Activated T-helper 9 cell treated with anti-CD3 and anti-CD28 coated beads, Interleukin-2, amount 50 U/mL, for 16 hours (primary cell): ENCODE measurements at places on chromosomes 12 and 14.

DNA sequence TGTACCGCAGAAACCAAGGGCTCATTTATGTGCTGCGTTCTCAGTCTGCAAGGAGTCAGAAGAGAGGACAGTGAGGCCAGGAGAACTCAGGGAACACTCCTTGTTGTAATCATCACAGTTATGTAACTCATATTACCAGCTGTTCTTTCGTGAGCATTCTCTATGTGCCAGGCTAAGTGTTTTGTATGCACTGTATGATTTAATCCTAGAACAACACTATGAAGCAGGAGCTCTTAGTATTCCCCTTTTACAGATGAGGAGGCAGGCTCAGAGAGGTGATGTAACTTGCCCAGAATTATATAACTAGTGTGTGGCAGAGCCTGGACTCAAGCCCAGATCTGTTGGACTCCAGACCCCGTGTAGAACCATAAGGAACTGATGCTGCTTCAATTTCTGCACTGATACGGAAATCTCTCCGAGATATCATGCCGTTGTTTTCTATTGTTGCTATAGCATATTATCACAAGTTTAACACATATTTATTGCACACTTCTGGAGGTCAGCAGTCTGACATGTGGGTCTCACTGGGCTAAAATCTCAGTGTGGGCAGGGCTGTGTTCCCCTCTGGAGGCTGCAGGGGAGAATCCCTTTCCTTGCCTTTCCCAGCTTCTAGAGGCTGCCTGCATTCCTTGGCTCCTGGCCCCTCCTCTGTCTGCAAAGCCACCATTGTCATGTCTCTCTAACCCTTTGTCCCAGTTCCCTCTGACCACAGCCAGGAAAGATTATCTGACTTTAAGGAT, 16.3 kb upstream of the CD9 start:
- no peak for DNase-seq

GRCh38 chr12:9662488-9662887, 7.0 kb upstream of the CLEC2D start:
- DNase-seq: no peak

DNA sequence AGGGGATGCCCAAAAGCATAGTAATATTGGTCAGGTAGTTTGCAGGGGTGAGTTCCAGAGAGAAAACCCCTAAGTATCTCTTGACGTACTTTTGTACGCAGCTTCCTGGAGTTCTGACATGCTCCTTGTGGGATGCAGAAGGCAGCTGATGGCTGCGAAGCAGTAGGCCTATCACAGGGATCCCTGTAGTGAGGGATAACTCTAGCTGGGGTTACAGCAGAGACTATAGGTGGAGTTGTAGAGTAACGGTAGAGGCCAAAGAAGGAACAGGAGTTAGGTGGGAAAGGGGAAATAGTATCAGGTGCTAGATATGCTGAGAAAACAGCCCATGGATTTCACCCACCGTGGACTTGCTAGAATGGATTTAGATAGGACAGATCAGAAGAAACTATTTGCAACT, 37.3 kb downstream of the MGST1 start:
- no peak for DNase-seq

DNA sequence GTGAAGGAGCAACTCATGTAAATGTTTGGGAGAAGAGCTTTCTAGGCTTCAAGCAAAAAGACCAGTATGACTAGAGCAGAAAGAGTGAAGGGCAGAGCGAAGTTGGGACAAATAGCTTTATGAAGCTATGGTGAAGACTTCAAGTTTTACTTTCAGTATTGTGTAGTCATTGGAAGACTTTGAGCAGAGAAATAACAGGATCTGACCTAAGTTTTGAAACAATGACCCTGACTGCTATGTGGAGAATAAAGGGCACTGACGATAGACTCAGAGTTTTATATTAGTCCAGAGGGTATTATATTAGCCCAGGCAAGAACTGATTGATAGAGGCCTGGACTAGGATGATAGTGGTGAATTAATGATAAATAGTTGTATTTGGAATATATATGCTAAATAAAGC, 187.3 kb downstream of the KTN1 start:
- DNase-seq: no peak

DNA sequence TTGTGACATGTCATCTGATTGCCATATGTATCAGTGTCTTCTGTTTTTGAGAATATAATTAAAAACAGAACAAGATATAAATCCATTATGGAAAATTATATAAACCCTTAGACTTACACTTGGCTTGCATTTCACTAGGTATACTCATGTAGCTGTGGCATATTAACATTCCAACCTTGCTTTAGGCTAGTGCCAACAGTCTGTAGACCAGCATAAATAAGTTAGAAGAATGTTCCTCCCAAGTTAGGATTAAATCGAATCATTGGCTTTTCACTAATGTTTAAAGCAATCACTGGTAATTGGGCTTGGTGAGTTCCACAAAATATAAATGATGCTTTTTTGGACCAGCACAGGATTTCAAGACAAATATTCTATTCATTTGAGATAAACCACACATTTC, 103.0 kb downstream of the LIN7A start:
- DNase-seq: no peak

GRCh38 chr12:93229494-93230325, 148.0 kb upstream of the NUDT4 start:
- DNase-seq: no peak

DNA sequence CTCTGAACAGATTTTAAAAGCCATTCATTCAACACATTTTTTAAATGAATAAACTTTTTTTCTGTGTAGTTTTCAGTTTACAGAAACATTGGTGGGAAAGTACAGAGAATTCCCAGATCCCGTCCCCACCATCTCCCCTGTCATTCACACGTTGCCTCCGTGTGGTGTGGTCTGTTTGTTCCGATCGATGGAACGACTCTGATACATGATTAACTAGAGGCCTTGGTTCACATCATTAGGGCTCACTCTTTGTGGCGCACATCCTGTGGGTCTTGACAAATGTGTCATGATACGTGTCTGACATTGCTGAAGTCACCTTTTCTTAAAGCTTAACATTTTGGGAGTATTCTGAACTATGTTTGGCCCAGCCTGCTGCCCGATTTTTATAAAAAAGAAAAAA, 18.5 kb downstream of the MEG3 start:
- no peak for DNase-seq

- no peak for DNase-seq
Measured at GRCh38 chr14:76806446-76806845, 6.2 kb downstream of the ANGEL1 start.

DNA sequence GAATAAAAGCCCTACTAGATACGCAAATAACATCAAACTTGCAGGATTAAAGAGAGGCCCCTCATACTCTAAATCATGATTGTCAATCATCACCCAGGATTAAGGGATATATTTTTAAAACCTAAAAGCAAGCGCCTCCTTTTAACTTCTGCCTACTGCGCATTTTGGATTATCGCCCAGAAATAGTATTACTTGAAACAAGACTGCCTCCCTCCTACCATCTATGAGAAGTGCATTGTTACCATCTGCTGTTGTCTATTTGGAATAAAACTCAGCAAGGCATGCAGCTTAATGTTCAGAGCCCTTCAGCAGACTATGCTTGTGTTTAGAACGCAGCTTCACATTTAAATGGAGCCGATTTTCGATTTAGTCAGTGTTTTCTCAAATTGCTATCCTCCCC, 79.6 kb downstream of the EXOC5 start:
- no peak for DNase-seq

GRCh38 chr14:50357124-50357523, 39.6 kb downstream of the CDKL1 start:
- DNase-seq: no peak

DNA sequence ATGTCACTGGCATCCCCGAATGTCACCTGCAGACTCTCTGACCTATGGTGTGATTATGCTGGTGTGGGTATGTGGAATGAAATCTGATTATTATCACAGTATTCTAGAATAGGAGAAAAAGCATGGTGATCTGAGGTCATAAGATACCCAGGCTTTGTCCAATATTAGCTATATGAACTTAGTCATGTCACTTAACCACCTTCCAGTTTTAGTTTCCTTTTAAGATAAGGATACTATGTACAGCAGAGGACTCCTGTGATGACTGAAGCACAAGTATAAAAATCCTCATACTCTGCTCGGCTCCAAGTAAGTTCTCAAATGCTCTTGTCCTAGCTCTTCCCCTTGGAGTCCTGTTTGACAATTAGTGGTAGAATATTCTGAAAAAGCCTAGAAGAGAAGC, 2.8 kb downstream of the GNS start:
- no peak for DNase-seq

- DNase-seq: no peak
Measured at GRCh38 chr14:99245564-99246511, 26.2 kb downstream of the BCL11B start.

- DNase-seq: no peak
Measured at GRCh38 chr12:19234171-19234704, 104.7 kb downstream of the PLEKHA5 start.

DNA sequence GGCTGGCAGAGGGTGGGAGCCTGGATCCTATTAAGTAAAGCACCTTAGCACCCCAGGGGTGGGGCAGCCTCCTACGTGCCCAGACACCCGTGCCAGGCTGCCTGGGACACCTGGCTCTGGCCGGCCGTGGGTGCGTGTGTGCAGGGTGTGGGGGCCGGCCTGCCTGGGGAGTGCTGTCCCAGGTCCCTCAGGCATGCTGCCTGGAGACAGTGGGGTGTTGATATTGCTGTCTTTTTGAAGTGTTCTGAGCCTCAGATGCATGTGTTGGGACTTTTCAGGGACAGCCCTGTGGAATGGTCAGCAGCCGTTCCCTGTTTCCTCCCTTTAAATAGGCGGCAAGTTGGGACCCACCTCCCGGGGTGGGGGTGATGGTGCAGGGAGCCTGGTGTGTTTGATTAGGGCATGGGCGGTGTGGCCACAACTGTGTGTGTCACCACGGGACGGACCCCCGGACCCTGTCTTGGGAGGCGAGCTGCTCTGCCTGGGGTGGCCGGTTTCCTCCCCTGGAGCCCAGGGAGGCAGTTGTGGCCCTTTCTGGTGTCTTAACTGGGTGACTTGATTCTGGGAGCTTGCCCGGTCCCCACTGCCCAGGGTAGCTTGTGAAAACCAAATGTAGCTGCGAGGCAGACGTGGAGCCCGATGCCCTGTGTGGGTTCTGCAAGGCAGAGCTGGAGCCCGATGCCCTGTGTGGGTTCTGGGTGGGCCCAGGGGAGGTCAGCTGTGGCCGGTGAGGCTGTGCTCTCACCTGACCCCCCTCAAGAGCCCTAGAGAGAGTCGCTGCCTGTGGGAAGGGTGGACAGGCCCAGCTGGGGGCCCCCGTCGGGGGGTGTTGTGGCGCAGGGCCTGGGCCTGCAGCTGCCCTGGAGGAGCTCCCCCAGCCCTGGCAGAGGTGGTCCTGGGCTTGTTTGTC, 8.2 kb downstream of the ULK1 start:
- DNase-seq: no peak

DNA sequence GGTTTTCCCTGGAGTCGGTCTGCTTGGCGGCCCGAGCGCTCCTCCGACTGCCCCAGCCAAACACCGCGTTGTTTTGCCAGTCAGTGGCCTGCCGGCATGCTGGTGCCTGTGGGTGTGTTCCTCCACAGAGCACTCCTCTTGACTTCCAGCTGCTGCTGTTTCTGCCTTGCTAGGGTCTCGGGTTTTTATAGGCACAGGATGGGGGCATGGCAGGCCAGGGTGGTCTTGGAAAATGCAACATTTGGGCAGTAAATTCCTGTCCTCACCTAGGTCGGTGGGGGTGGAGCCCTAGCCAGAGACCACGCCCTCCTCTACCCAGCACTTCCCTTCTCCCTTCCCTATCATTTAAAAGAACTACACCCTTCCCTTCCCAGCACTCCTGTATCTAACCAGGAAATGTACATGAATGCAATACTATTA, 34.7 kb upstream of the VASH1 start:
- no peak for DNase-seq

DNA sequence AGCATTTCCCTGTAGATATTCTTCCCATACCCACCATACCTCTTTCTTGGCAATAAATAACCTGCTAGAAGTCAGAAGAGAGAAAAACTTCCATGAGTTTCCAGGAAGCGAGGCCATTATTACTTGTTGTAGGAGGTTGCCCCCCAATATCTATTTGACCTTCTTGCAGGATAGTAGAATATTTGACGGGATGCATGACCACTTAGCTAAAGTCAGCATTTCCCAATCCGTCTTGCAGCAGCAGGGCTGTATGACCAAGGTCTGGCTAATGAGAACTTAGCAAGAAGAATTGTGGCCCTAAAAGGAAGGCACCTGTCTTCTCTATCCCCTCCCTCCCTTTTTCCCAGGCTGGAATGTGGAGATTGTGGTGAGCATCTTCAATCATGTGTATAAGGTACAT, 51.5 kb downstream of the NINJ2 start:
- DNase-seq: no peak

GRCh38 chr12:12881151-12881909, 10.0 kb upstream of the GPRC5A start:
- DNase-seq: no peak

DNA sequence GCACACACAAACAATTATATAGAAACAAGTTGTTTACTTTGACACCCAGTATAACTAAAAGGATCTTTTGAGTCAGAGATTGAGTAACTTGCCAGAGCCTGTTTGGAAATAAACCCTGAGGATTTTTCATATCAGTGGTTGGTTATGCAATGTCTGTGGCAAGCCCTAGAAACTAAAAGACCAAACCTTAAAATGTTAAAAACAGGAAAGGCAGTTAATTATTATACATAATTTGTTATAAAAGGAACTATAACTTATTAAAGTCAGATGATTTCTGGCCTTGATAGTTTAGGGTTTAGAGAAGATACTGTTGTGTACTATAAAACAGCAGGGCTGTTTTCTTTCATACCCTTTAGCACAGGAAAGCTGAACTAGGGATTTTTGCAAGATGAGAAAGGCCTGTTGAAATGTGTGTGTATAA, 44.1 kb downstream of the PSEN1 start:
- DNase-seq: no peak
